ENCODE measurements at places on chromosomes 1 and 21.

DNA sequence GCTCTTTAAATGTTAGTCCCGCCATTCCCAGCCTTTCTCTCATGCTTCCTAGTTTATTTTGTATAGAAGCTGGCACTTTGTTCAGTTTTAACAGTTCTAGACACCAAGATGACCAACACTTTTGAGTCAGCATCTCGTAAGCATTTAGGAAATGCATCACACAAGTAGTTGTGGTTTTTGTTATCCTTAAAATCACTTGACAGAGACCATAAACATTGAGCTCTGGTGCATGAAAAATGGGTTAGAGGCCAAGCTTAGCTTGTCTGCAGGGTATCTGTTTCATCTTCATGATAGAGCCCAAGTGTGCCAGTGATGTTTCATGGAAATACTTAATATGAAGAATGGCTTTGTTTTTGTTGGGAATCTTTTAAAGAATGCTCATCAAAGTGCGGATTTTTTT, 159.7 kb downstream of the DISP1 start:
- DNase-seq: no peak

DNA sequence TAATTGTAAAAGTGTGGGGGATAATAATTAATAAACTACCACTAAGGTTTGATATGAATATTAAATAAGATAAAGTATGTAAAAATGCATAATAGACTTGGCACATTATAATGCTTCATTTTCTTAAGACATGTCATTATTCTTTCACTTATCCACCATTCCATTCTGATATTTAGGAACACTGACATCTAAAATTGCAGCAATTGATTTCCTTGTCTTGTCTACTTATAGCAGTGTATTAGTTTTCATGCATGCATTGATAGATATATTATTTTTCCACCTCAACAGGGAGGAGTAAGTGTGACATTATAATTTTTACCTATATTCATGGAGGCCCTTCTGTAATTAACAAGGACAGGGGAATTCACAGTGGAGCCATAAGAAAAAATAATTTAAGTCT, 41.6 kb upstream of the RGS4 start:
- no peak for DNase-seq

DNA sequence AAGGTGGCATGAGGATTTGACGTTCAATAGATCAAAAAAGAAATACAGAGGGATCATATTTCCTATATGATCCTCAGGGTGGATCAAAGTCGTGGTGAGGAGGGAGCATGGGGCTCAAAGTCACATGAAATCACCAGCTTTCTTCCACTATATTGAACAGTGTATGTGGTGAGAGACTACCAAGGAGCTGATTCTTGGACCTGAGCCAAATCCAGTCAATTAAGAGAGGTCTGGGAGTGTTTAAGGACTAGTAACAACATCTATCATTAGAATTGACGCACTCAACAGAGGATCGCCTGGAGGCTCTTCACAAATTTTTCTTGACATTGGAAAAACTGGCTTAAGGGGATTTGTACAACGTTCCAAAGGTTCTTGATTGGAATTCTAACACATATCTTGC, 267.7 kb upstream of the PROX1 start:
- DNase-seq: no peak

- peak; percentile 42 for DNase-seq
These were observed 83.5 kb downstream of the SYF2 start for GRCh38 chr1:25148673-25149300.

GRCh38 chr1:211781260-211781659, 49.3 kb downstream of the LPGAT1 start:
- DNase-seq: no peak

DNA sequence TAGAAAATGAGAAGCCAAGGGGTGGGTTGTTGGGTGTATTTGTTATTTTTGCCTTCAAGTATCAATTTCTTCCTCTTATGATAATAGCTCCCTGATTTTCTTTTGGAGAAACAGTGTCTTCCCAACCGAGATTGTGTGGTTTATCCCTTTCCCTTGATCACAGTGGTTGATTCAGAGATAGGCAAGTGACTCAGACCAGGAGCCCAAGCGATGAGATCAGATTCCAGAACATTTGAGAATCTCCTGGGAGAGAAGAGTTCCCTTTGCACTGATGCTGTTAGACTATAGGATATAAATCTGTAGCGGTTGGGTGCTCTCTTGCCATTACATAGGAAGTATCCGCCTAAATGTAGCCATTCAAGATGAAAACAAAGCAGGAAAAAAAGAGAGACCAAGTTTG, 90.1 kb upstream of the WDR26 start:
- DNase-seq: no peak

DNA sequence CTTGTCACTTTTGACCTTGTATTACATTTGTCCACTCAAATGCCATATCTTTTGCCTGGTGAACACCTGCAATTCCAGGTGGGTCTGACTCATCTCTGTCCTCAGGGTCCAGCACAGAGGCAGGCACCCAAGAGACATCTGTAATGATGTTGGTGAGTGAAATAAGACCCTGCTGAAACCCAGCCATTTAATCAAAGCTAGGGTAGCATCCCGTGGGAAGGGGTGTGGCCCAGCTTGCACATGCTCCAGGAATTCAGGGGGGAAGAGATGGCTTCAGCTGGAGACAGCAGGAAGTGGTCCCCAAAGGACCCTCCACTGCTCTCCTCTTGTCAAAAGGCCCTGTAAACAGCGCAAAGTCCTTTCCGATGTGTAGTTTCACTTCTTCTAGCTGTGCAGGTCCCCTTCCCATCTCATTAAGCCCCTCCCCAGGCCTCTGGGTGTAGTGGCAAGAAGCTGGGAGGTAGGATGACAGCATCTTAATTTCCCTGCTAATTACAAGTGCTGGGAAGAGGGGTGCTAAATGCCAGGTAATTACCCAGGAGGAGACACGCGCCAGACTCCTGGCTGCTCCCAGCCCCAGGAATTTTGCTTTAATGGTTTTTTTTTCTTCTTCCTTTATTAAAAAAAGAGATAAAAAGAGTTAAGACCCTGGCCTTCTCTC, 54.4 kb upstream of the TRABD2B start:
- DNase-seq: no peak

- peak; percentile 91 for DNase-seq
These were observed 16.5 kb downstream of the MIA3 start for GRCh38 chr1:222634180-222635013.

DNA sequence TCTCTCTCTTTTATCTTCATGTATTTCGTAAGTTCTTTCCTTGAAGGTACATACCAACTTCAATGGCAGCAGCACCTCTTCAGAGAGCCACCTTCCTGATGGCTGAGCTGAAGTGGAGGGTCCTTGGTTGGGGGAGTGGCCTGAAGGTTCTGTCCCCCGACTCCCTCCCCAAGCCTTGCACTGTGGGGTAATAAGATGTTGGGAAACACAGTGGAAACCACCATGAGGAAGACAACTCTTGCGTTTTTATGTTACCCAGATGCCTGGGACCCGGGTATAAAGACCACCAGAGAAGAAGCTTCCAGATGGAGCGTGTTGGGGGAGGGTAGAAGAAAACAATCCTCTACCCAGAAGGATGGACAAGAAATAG, 794 bp downstream of the KRTAP12-3 start:
- DNase-seq: no peak

Data from small intestine (tissue), 16 donors.